Stimulated activated naive B cell treated with anti-CD40 and anti-IgM and Interleukin-4, amounts not matched to agents 10 μg/mL and 1 μg/mL and 100 μg/mL, for 72 hours (primary cell): ENCODE measurements at places on chromosomes 5 and 9.

GRCh38 chr5:166211640-166212039 lies 2079.8 kb upstream of the WWC1 start:
- no peak for DNase-seq

DNA sequence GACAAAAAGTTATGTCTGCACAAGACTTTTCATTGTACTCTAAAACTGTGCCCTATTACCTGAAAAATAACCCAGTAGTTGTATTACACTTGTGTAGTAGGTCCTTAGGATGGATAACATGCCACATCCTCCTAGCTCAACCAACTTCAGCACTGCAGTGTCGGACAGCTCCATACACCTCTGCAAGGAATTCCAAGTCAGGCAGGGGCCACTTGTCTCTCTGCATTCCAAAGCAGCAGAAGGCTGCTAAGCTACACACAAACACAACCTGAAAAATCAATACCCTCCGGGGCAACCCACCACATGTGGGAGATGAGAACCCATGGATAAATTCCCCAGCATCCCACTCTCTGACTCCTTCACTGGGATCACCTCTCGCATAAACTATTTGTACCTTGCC lies 50.2 kb downstream of the MED10 start:
- DNase-seq: no peak

DNA sequence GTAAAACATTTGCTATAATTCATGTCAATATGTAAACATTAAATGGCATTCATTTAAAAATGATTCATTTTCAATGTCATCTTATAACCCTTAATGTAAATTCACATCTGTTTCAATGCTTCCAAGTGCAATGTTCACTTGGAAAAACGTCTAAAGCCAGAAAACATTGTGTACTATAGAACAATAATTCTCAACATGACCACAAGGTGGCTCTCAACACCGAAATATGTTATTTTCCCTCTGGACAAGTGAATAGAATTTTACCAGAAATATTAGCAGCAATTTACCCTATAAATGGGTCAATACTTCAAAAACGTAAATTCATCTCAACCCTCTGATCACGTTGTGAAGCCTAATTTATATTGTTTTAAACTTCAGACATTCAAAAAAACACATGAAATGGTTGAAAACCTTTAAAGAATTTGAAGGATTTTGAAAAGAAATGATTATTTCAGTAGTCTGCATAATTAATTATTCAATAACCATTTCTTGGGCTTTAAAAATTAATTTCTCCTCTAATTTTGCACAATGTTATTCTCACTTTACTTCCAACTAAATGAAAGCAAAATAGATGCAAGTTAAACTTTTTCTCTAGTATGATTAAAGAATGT lies 11.0 kb downstream of the CDH10 start:
- no peak for DNase-seq

- no peak for DNase-seq
Observed at GRCh38 chr5:91283899-91284298, 99.2 kb downstream of the ARRDC3 start.

DNA sequence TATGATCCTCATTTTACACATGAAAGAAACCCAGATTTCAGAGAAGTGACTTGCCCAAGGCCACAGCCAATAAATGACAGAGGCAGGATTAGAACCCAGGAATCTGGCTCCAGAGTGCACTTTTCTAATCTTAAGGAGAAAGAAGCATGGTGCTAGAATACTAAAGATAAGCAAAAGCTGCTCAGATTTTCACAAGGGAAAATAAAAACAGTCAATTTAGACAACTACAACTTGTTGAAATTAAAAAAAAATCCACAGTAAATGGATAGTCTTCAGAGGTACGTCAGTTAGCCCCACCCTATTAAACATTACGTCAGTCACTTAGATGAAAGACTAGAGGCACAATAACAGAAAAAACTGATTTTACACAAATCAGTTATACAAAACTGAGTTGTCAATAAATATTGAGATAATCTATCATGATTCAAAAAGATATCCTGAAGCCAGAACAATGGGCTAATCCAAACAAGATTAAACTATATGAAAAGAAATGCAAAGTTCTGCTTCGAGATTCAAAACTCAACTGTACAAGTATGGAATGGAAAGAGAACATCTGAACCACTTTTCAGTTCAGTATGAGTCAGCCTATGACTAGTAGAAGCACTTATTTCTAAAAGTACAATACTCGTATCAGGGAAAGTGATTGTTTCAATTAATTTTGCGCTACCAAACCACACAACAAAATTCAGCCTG lies 9.3 kb downstream of the TMEM245 start:
- no peak for DNase-seq

DNA sequence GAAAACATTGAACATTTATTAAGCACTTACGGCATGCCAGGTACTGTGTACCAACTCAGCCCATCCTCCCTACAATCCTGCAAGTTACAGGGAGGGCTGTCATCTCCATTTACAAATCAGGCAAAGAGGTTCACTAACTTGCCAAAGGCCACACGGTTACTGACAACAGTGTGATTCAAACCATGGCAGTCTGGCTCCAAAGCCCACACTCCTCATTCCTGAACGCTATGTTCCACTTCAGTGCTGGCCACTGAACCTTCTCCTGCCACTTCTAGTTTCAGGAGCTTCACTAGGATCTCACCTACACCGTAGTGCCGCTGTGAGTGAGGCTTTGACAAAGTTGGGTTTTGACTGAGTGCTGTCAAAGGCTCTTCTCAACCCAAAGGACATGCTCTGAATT lies 7.2 kb upstream of the LIFR start:
- DNase-seq: no peak

DNA sequence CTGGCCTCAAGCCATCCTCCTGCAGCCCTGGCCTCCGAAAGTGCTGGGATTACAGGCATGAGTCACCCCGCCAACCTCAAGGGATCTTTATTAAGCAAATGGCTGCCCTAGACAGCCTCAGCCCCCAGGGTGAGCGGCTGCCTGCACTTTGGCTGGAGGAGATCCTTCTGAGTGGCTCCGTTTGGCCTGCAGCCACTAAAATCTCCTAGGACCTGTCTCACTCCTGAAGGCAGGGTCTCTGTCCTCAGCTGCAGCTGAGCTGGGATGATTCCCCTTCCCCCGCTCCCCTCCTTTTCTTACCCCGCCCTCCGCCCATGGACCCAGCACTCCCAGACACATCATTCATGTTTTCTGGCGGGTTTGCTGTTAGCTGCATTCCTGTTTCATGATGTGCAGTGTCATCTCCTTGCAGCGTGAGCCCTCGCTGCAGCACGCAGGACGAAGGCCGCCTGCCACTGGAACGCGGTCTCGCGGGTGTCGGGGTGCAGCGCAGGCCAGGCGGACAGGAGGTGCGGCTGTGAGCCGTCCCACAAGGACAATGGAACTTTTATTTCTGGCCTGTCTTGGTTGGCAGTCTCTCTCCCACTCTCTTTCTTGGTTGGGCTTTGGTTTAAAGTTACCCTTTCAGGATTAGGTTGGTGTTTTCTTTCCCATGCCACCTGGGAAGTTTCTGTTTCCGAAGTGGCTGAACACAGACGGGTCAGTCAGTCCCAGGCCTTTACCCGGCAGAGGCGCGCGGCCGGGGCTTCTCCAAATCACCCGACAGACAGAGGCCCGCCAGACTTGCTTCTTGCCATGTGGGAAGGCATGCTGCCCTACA lies 137.1 kb downstream of the FOXD1 start:
- no peak for DNase-seq
